ENCODE measurements at places on chromosomes 2 and 18.

DNA sequence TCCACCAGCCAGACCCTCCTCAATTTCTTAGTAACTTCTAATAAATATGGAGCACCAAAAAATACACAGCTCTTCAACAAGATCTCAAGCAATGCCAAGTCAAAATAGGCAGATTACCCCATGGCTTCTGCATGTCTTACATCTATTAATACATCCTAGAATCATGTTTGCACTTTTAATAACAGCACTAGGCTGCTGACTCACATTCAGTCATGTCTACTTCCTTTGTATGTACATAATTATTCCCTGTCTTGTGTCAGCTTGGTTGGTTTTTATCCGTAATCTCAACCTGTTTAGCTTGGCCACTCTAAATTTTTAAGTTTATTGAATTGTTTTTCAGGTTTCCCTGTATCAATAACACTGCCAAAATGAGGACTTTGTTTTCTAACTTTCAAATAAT lies 420.1 kb upstream of the ACVR2A start:
- no peak for DNase-seq

GRCh38 chr18:14922965-14923565 lies 175.1 kb downstream of the ANKRD30B start:
- DNase-seq, result no peak

DNA sequence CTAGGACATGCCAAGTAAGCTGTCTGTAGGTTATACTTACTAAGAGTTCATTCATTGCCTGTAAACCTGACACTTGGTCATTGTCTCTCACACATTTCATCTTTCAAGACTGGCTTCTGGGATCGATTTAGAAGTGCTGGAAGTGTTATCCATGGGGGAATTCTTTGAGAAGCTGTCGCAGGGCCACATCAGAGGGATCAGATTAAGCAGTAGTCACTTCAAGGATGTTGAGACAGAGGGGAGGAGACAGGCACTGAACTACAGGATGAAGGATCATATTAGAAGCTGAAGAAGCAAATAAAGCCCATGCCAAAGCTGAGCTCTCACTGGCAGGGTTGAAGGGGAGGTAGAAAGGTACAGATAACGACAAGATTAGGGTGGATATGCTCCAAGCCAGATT lies 49.0 kb downstream of the CDK15 start:
- no peak for DNase-seq

- DNase-seq, result no peak
These were observed 105.5 kb downstream of the GRB14 start for GRCh38 chr2:164515734-164516133.

DNA sequence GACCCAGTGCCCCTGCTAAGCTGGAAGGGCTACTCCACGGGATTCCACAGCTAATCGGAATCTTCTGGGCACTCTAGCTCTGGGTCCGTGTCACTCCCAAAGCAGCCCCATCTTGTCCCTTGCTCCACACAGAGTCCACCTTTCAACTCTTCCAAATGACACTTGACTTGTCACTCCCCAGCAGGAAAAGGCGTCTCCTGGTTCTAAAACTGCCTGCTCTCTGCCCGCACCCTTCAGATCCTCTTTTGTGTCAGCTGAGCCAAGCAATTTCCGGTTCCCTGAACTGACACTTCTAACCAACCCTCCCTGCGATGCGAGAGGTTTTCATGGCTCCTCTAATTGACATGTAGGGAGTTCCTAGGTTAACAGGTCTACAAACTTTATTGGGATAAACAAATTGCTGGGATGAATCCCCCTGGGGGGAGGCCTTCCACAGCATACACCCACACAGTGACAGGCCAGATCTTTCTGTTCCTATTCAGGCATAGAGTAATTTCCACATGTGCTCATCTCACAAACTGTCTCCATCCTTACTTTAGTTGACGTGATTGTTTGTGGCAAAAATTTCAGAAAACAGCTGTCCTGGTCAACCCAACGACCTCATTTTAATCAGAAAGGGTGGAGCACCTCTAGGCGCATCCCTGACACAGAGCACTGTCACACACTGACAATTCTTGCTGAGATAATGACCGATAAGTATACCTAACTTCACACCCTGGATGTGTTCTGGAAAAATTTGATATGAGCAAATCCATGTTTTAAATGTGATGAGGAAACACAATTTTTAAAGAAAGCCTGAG lies 104.9 kb downstream of the RBMS1 start:
- no peak for DNase-seq

GRCh38 chr2:2272841-2273240 lies 58.2 kb downstream of the MYT1L start:
- no peak for DNase-seq

DNA sequence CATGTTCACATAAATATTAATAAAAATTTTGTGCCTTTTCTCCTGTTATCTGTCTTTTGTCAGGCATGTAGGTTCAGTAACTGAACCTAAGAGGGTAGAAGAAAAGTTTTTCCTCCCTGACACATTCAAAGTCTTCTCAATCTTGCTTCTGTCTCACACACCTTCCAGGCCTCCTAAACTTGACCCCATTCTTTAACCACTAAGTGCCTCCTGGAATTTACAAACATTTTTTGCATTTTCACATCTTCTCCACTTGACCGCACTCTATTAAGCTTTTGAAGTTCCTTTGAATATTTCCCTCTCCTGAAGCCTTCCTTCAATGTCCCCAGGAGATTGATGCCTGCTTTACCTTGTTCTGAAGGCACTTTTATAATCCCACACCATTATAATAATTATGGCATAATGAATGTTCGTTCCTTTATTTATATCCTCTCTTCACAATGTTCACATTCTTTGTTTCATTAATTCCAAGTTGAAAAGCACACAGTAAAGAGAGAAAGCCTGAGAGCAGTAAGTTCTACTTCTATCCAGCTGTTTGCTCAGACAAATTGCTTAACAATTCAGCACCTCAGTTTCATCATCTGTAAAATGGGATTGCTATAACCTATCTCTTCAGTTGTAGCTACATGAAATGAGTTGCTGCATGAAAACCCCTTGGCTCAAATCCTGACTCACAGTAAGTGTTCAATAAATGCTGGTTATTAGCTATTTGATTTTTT lies 184.8 kb upstream of the KLHL29 start:
- no peak for DNase-seq

DNA sequence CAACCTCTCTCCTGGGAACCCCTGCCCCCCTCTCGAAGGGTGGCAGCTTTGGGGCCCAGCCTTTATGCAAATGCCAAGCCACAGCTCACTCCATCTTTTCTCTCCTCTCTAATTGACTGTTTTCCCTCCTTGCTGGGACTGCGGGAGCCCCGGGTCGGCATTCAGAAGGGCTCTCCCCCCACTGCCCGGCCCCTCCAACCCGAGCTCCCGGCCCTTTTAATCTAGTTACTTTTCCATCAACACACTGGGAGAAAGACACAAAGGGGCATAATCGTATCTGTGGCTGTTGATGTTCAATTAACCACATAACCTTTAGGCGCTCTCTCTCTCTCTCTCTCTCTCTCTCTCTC lies 95.4 kb downstream of the INHBB start:
- no peak for DNase-seq

DNA sequence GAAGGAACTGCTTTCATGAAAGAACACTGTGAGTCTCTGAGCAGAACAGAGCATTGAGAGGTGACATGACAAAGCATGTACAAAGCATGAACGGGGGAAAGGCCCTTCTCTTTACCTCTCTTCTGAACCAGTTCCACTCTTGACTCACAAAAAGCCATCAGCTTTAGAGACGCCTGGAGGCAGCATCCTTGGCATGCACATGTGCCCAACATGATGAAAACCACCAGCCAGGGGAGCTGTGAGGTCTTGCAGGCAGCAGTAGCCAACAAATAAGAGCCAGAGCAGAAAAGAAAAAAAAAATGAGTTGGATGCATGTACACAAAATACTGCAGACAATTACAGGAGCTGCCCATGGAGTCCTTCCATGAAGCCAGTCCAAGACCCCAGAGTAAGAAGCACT lies 95.5 kb upstream of the AGAP1 start:
- DNase-seq, result no peak

DNA sequence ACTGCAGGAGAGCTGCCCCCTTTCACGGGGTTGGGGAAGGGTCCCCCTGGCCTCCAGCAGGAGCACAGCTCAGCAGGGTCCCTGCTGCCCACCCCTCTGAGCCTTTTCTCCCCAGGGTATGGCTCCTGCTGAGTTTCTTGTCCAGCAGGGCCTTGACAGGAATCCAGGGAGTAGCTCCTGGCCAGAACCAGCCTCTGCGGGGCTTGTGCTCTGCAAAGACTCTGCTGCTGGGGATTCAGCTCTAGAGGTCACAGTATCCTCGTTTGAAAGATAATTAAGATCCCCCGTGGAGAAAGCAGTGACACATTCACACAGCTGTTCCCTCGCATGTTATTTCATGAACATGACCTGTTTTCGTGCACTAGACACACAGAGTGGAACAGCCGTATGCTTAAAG lies 21.2 kb downstream of the FOSL2 start:
- no peak for DNase-seq

DNA sequence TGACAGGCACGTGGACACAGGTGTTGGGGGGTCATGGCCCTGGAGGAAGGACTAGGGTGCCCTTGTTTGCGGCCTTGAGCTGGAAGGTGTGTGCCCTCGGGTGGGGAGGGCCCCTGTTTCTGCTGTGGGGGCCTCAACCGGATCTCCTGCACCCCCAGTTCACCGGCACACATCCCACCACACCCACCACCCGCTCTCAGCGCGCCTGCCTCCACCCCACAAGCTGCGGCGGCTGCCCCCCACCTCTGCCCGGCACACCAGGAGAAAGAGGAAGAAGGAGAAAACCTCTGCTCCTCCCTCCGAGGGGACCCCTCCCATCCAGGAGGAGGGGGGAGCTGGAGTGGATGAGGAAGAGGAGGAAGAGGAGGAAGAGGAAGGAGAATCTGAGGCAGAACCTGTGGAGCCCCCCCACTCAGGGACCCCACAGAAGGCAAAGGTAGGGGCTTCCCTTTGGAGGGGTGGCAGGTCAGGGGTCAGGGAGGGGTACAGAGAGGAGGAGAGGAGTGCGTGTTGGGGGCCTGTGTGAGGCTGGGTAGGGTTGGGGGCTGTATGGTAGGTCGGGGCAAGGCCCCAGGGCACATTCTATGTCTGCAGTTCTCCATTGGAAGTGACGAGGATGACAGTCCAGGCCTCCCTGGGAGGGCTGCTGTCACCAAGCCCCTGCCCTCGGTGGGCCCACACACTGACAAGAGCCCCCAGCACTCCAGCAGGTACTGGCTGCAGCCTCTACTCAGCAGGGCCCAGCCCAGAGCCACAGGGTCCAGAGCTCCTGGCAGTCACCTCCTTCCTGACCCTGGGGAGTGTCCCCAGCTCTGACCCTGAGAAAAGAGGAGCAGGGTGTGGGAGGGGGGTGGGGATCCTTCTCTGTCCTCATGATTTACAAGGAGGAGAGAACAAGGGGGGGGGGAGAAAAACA lies 1.8 kb downstream of the SLC4A3 start:
- peak; percentile 68 for DNase-seq

- no peak for DNase-seq
These were observed 42.8 kb upstream of the SMAD7 start for GRCh38 chr18:48993586-48993985.

- DNase-seq, result peak; percentile 63
These were observed 37.8 kb upstream of the EFEMP1 start for GRCh38 chr2:55961318-55961911.
